K562 (cell line): ENCODE measurements at places on chromosomes 2 and 18. TPM values are rescaled to one million over a fixed set of nuclear protein-coding genes. Genes with fewer than 3 reads are reported as not detected.

DNA sequence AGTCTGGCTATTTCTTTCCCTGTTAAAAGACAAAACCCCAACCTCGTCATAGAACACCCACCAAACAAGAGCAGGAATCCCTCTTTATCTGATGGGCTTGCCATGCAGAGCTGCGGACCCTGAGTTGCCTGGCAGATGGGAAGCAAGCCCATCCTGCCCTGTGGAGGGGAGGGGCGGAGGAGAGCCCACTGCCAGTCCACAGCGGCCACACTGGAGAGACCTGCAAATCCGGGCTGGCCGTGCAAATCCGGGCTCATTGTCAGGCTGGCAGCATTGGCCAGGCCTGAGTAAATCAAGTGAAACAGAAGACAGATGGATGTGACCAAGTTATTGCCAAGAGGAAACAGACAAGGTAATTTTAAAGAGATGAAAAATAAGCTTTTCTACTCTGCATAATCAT is 22.0 kb downstream of the MYL12B start:
- DNase-seq = no peak

- no peak for DNase-seq
Observed at GRCh38 chr2:160696087-160696452, 202.5 kb upstream of the RBMS1 start.

DNA sequence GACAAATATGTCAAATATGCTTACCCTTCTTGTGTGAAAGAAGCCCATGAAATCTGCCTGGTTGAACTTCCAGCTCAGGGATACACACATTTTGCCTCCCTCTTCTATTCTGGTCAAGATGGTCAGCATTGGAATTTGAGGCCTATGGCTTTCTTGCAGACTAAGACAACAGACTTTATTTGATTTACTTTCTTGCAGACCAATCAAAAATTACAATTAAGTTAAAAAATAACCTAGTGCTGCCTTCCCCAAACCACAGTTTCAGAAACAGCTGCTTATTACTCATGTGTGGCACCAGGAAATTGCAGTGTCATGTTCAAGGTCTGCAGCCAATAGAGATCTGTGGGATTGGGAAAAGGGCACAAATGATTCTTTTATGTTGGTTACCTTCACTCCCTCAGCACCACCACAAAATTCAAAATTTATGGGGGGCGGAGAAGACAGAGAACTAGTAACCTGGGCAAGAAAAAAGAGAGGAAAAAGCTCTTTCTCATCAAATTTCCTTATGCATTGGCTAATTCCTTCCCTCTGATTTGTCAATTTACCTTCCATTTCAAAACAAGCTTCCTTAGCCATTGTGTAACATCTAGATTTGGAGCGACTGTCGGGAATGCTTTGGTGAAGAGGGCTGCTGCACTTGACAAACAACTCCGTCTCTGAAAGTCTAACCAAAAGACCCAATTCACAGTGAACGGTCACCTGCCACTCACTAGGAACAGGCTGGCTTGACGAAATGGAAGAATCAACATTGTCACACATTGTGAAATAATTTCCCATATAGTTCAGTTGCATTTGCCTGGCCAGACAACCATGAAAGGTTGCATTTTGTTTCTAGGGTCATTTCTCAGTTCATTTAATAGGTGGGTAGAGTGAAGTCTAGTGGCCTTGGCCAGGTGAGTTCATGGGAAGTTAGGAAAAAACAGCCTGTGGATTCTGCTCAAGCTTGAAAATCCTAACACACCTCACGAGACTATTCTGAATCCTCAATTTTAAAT is 100.4 kb upstream of the FZD5 start:
- no peak for DNase-seq

GRCh38 chr2:75224636-75225094 is 25.3 kb upstream of the TACR1 start:
- no peak for DNase-seq

DNA sequence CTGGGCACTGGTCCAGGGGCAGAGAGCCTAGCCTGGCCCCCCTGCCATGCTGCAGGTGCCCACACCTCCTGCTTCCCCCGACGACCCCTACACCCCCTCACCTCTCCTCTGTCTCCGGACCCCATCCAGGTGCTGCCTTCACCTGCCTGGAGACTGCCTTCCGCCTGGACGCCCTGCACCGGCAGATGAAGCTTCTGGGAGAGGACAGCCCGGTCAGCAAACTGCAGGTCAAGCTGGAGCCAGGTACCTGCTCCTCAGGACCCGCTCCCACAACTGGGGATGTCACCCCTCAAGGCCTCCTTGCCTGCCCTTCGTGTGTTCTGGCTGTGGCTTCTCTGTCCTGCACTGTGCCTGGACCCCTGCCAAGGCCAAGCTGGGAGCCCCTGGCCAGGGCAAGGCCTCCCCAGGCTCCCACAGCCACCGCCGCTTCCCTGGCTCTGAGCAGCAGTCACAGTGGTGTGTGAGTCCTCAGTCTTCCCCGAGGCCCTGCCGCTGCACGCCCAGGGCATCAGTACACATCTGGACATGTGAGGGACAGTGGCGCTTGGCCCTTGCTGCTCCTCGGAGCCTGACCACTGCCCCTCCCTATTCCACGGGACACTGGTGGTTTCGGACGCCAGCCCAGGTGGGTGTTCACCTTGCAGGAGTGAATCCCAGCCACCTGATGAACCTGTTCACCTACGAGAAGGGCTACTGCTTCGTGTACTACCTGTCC is 6.3 kb downstream of the RNPEPL1 start:
- DNase-seq = no peak

- no peak for DNase-seq
Observed at GRCh38 chr2:64462940-64463700, 9.2 kb downstream of the LGALSL start.

NAT8 gene
- not detected in 2 replicates for total RNA-seq

VWA3B gene
- not detected in 2 replicates for total RNA-seq
